CD4-positive, alpha-beta T cell treated with Interleukin-12 subunit alpha and Interleukin-12 subunit beta, for 1 hour (primary cell): ENCODE measurements at places on chromosomes 2 and 18.

DNA sequence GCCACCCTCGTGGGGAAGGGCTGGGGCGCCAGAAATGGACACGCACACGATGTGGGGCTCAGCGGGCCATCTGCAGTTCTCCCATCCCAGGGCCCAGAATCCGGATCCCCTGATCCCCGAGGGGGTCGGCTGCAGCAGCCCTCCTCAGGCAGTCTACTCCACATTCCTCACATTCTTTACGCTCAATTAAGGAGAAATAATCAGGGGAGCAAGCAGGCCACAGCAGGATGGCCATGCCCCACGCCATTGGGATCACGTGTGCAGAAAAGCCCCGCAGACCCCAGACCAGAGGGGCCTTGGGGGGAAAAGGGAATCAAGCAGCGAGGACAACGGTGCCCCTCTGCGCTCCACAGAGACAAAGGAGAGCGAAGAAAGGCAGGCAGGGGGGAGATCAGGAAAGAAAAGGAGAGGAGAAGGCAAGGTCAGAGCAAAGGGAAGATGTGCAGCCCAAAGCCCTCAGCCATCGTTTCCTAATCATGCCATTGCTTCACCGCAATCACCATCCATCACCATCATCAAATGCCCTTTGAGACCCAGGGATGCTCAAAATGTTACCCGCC lies 17.5 kb upstream of the PKDCC start:
- DNase-seq = no peak

DNA sequence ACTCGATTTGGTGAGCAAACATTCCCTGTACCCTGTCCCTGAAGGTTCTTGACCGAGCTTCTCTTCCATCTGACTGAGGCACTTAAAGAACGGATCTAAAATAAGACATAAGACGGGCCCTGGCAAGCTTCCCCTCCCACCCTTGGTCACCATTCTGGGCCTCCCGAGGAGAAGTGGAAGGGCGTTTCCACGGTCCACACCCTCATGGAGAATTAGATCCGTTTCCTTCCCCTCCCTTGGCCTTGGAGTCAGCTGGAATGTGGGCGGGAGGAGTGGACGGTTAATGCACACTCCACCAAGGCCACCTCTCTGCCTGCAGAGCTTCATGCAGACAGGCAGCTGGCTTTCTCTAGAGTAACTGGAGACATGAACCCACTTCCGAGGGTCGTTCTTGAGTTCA lies 257.3 kb upstream of the APCDD1 start:
- DNase-seq = no peak

DNA sequence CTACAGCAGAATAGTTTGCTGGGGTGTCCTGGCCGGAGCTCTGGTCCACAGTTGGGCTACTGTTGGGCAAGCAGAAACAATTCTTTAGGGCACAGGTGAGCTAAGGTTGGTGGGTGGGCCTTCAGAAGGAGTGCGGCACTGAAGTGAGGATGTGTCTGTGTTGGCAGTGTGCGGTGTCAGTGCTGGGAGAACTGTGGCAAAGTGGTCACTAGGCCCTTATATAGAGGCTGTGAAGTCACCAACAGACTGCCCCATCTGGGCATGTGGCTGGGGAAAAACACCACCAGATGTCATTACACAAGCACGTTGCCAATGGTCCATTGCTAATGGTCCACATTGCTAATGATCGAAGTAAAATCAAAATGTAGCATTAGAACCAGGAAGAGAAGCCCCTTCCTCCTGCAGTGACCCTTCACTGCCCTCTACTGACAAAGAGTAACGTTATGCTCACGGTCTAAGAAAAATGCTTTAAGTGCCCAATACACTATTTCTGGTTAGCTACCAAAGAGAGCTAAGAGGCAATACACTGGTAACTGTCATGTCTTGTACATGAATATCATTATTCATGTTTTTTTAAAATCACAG lies 21.3 kb downstream of the SCN1A start:
- no peak for DNase-seq

DNA sequence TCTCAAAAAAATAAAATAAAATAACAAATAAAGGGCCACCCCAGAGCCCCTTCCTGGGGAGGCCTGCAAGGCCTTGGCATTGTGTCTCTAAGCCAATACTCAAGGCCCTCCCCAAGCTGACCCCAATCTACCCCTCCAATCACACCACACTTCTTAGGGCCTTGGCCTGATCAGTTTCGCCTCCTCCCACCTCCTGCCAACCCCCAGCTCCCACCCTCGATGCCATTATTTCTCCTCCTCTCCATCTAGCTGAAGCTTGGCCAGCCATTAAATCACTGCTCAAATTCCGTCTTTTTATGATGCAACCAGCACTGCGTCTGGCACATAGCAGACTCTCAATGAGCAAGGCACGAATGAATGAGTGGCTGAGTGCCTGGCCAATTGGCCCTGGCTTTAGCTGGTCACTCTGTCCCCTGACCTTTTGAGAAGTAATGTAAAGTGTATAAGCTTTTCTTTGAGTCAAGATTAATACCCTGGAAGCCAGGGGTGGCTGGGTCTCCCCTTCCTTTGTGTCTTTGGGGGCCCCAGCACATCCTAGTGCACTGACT lies 55.9 kb downstream of the SMAD7 start:
- DNase-seq = no peak

DNA sequence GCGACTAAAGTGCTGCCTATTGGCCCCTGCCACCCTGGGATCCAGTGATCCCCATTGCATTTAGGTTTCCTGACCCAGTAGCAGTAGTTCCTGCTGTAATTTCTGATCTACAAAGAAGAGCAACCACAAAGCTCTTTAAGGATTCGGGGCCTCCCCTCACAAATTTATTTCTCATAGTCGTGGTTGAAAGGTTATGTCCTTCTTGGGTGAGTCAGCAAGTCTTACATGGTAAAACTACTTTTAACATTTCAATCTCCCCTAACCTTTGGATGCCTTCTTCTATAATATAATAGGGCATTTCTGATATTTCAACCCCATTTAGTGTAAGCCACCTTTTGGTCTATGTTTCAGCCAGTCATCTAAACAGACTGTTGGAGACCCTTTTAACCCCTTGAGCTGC lies 14.9 kb downstream of the PIKFYVE start:
- no peak for DNase-seq

DNA sequence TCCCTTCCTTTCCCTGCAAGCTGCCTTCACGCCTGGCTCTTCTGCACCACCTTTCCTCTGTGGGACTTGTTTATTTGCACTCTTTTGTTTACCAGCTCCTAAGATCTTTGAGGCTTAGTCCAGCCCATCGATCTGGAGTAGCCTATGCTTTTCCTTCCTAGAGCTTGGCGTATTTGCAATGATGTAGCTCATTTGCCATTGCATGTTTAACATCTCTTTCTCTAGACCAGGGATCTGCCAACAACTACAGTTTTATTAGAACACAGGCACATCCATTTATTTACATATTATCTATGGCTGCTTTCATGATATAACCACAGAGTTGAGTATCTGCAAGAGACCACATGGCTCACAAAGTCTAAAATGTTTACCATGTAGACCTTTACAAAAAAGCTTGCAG lies 150.4 kb downstream of the RAPGEF4 start:
- DNase-seq = no peak

GRCh38 chr2:238947920-238948710 lies 100.2 kb downstream of the TWIST2 start:
- DNase-seq = no peak

DNA sequence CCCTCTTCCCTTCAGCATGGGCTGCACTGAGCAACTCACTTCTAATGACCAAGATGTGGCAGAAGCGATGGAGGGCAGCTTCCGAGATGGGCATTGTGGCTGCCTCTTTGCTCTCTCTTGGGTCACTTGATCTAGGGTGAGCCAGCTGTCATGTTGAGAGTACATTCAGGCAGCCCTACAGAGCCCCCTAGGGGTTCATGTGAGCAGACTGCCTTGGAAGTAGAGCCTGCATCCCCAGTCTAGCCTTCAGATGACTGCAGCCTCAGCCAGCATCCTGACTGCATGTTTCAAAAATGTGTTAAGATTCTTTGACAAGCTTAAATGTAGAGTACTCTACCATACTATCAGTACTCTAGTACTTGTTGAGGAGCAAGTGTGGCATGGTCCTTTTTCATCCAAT lies 143.9 kb downstream of the NCK2 start:
- DNase-seq = peak; percentile 36

DNA sequence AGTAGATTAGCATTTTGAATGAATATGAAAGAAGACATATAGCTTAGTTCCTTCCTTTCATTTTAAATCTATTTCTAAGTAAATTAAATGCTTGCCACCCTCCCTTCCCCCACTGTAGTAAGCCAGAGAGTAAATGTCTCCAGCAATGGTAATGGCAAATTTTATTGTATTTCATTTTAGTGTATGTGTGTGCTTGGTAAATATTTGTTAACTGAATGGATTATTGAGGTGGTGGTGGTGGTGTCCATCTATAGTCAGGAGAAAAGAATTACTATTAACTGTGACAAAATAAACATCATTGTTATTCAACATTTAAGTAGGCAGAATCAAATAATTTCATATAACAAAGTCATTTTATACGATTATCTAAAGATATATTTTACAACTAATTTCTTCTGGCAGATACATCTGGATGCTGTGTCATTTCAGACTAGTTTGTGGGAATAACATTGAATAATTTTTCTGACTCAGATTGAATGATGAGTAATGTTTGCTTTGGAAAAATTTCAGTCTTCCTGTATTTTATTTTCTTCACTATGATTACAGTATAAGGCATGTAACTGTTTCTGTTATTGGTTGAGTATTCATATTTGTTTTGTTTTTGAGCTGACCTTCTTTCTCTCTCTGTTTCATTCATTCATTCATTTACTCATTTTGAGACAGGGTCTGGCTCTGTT lies 18.3 kb downstream of the ASXL3 start:
- no peak for DNase-seq

DNA sequence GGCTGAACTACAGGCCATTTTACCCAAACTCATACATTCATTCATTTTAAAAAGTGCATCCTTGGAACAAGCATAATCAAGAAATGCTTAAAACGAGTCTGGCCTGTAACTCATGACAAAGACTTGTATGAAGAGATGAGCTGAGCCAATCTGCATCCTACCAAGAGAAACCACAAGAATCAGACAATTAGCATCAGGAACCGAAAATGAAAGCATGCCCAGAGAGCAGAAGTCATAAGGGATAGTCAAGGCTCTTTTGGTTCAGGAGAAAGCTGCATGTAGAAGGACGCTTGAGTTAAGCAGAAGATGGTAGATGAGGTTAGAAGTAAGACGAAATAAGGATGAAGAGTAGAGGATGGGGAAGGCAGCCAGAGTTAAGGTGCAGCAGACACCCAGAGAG lies 137.0 kb upstream of the CTNNA2 start:
- DNase-seq = no peak

GRCh38 chr2:23465936-23466335 lies 81.0 kb downstream of the KLHL29 start:
- no peak for DNase-seq

DNA sequence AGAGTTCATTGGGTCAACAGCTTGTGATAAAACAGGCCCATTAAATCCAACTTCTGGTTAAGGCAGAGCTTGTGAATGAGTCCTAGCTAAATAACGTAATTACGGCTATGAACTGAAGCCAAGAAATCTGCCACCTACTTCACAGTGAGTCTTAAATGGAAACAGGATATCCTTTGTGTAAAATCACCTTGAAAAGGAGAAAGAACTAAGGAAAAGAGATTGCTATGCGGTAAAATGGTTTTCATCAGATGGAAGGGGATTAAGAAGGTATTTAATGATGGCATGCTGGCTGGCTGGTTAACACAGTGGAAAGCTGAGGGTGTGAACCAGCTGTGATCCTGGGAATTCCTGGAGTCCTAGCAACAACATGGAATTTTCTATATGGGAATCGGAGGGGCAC lies 156.6 kb downstream of the DOK6 start:
- DNase-seq = no peak

DNA sequence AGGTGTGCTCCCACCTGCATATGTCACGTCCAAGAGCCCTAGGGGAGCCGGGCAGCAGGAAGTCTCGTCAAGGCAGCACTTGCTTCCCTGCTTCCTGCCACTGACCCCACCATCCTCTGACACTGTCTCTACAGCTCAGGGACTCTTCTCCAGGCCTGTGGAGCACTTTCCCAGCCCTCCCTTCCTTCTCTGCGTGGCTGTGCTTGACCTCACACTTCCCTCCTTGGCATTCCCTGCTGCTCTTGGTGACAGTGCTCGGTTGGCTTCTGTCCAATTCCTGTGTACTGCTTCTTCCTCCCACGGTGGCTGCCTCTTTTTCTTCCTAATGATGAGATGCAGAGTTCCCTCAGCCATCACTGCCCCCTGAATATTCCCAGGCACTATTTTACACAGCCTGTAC lies 2.8 kb downstream of the CIDEA start:
- no peak for DNase-seq

DNA sequence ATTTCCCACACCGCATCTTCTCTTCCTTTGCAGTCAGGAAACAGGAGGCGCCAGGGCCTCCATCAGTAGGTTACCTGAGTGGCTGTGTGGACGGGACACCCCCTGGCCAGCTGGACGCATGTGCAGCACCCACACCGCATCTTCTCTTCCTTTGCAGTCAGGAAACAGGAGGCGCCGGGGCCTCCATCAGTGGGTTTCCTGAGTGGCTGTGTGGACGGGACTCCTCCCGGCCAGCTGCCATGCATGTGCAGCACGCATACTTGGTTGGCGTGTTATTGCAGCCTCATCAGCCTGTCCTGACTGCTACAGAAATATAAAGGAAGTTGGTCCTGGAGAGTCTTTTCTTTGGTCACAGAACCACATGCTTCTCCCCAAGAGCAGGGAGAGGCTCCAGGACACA lies 74.6 kb downstream of the DCDC2C start:
- no peak for DNase-seq

DNA sequence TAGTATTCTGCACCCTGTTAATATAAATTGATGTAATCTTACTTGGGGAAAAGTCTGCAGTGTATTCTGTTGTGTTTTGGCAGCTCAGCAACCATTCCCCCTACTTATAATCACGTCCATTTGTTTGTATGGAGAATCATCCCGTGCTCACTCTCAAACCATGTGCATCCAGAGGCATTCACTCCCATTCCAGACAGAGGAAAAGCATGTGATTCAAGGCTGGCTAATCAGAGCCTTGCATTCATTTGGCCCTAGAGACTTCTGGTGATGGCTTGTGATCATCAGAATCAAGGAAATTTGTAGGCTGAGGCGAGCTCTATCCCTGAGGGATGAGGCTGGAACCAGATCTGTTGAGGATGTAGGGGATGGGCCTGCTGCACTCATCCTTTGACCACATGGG lies 5.1 kb upstream of the WIPF1 start:
- DNase-seq = no peak

GRCh38 chr18:31380912-31381311 lies 4.3 kb downstream of the DSG4 start:
- no peak for DNase-seq

GRCh38 chr2:29247336-29247914 lies 132.2 kb downstream of the CLIP4 start:
- DNase-seq = no peak

- DNase-seq = peak; percentile 21
Measured at GRCh38 chr2:156436497-156437085, 412 bp downstream of the GPD2 start.

DNA sequence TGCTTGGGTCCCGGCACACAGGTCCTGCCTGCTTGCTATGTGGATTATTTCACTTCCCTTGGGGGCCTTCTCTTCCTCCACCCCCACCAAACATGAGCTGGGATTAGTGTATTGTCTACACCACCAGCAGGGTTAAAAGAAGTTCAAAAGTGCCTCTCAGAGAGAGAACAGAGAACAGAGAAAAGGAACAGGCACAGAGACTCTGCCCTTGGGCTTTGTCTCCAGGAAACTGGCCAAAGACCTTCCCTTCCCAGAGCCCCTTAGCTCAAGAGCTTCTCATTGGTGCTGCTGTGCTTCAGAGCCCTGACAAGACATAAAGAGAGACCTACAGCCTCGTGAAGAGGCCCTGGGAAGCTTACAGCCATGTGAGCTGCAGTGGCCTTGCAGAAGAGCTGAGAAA lies 7.1 kb upstream of the FIGLA start:
- no peak for DNase-seq
